ENCODE measurements at places on chromosomes 3 and 15.
A peak's percentile ranks its signal among the peaks of the same experiment; 100 is the strongest.

DNA sequence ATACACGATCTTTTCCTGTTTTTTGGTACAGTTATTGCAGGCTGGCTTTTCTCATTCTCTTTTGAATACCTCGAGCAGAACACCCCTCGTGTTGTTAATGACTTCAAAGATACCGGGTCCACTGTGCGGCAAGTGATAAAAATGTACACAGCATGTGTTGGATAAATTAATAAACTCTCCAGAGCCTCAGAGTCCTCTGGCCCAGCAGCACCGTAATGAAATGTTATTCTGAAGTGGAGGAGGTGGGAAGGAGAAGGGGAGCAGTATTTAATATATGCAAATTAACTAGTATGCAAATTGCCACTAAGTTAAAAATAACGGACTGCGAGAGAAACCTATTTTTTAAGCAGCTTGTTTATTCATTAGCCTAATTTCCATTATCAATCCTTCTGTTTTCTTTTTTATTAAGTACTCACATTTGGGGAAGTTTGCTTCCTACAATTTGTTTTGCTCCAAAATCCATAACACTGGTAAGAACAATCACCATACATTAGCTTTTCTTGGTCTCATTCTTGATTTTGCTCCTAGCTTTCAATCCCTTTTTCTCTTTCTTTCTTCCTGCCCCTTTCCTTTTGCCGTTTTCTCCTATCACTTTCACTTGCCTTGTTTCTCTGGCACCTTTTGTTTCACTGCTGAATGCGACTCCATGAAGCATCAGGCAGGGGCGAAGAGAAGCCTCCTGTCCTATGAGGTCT, 462.3 kb upstream of the PPP2R3A start:
- DNase-seq: no peak

DNA sequence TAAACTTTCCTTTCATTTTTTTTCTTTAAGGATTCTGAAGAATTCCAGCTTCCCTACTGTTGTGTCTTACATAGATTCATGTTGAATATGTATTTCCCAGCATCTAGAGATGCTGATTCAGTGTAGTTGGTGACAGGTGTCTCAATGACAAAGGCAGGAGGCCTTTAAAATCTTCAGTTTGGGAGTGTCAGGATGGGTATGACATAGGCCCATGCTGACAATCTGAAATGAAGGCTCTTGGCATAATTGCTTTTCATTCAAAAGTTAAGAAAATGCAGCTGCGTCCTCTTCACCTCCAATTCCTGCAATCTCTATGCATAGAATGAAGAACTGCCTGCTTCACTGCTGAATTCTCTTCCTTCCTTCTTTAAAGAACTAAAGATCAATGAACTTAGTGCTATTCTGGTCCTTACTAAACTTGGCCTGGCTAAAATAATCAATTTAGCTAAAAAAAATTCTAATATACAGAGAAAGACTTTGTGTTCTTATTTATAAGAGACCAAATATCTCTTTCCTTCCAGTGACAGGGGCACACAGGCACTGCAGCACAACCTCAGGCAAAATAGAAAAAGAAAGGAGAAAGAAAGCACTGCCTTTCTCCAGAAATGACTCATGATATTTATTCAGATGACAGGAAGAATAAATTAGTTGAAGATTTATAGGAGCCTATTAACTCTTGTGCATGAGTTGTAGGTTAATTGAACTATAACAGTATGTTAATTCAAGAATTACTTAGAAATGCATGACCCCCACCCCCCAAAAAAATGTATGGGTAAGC, 152.6 kb upstream of the GBE1 start:
- no peak for DNase-seq

DNA sequence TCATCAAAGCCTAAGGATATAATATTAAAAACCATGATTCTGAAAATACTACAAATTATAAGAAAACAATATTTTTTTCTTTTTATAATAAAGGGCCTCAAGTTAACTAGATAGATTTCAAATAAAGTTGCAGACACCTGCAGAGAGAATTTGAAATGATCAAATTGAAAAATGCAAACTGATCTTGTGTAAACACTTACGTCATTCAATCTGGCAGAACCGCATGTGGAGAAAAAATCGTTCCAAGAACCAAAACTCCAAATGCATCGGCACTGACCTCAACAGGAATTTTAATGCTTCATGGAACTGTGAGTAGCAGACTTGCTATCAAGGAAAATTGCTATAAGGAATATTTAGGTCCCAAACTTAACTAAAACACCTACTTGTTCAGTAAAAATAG, 17.2 kb downstream of the CPA3 start:
- DNase-seq: no peak

DNA sequence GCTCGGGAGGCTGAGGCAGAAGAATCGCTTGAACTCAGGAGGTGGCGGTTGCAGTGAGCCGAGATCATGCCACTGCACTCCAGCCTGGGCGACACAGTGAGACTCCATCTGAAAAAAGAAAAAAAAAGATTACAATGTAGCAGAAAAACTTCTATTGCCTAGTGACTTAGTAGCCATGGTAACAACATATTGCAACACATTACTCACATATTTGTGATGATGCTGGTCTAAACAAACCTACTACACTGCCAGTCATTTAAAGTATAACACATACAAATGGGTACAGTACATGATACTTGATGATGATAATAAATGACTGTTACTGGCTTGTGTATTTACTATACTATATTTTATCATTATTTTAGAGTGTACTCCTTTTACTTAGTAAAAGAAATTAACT, 125.6 kb downstream of the PLOD2 start:
- DNase-seq: no peak

GRCh38 chr3:142586803-142587406, 8.4 kb upstream of the ATR start:
- DNase-seq: peak; percentile 2

GRCh38 chr3:27628026-27628750, 93.9 kb downstream of the EOMES start:
- no peak for DNase-seq

- DNase-seq: no peak
Observed at GRCh38 chr3:11240496-11240895, 31.7 kb upstream of the ATG7 start.

GRCh38 chr15:25418202-25418601, 20.6 kb downstream of the UBE3A start:
- DNase-seq: no peak
